Right hindlimb (tissue), 1 donor: ENCODE measurements at places on chromosomes 12 and 14.

DNA sequence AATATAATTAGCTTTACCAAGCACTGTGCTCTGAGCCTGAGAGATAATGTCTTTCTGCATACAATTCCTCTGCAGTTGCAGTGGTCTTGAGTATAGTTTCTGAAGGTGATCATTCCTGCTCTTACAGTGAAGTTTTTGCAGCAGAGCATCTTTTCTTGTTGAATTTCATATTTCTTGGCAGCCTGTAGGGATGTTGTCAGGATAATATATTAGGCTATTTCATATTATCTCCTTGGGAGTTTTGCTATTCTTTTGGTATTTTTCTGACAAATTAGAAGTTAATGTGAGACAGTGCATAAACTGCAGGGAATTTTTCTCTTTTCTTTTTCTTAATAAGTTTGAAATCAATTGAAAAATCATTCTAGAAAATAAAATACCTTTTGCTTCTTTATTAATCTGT lies 1502.6 kb upstream of the FLRT2 start:
- no peak for DNase-seq

GRCh38 chr14:94448071-94448808 lies 4.4 kb downstream of the SERPINA11 start:
- no peak for DNase-seq

DNA sequence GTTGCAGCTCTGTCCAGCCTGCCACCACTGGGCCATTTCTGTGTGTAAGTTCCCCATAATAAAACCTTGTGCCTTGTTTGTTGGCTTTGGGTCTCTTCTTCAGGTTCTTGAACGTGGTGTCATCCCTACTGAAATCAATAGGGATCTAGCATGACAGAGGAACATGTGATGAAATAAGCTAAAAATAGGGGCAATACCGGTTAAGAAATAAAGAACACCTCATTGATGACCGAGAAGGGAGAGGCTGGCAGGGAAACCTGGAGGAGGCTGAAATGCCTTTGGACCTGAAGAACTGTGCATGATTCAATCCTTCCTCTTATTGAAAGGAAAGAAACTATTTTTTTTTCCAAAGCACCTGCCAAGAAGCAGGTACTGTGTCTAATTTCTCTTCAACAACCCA lies 172.3 kb downstream of the PPM1H start:
- no peak for DNase-seq

GRCh38 chr14:102949062-102949800 lies 26.8 kb downstream of the AMN start:
- DNase-seq = peak; percentile 49

DNA sequence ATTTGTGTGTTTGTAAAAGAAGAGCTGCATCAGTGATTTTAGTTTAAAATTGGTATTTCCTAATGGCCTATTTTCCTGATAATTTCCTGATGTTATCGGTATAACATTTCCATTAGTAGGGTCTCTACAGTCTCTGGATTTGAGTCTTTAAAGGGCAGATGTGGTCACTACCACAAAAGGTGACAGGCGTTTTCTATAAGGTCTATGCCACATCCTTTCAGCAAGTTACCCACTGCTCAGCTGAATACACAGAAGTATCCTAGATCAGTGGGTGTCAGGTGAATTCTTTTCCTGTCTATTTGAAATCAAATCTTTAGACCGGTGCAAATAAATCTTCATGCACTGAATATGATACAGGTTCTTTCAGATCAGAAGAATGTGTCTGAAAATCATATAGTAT lies 90.2 kb downstream of the LIN7A start:
- no peak for DNase-seq
